Effector memory CD4-positive, alpha-beta T cell (primary cell): ENCODE measurements at places on chromosomes 4 and X.

- no peak for DNase-seq
- H3K36me3 ChIP-seq, result no peaks in the 10 kb centered on the region
- H3K4me1 ChIP-seq, result no peaks in the 10 kb centered on the region
These were observed 8.7 kb downstream of the EGF start for GRCh38 chr4:109921384-109921808.

DNA sequence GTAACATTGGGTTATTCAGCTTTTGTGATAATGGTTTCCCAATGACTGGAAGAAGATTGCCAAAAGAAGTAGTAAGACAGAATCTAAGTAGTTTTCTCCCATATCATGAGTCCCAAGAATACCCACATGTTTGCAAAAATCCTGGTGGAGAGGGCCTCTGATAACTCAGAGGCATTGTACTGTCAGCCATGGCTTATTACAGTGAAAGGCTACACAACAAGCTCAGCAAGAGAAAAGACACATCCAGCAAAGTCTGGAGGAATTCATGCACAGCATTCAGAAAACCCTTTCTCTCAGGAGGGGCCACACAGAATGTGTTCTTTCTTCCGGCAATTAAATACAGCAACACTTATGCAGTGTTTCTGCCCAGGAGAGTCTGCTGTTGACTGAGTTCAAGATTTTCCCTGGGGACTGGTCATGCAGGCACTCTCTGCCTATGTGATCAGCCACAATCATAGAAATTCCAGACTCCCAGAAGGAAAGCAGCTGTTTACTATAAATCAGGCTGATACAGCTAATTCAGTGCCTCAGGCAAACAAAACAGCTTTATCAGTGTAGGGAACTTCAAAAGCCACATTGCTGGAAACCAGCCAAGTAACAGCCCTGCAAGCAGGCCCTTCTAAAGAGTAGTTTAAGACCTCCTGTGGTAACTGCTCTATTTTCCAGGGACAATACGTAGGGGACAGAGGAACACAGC is 937.1 kb downstream of the CCSER1 start:
- H3K4me3 ChIP-seq, result no peak overlapping the region
- H3K27me3 ChIP-seq, result no peaks in the 10 kb centered on the region
- DNase-seq, result no peak
- H3K36me3 ChIP-seq, result no peaks in the 10 kb centered on the region
- H3K4me1 ChIP-seq, result no peaks in the 10 kb centered on the region

GRCh38 chr4:80322716-80323115 is 12.8 kb upstream of the CFAP299 start:
- no peaks in the 10 kb centered on the region for H3K27me3 ChIP-seq
- H3K27ac ChIP-seq, result no peak overlapping the region
- DNase-seq, result no peak
- H3K36me3 ChIP-seq, result no peaks in the 10 kb centered on the region
- no peaks in the 10 kb centered on the region for H3K4me1 ChIP-seq

DNA sequence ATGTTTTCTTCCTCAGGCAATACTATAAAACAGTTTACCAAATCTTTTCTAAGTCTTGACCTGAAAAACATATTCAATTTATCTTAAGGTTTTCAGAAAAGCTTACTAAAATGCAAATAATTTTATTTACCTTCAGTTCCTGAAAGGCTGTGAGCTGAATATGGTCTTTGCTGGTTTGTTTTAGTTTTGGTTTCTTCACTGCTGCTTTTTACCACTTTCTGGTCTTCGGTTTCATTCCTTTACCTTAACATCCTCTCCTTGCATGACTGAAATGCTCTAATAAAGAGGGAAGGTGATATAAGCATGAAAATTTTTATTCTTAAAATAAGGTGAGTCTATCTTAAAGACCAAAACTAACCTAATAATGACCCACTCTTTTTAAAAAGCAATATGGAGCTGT is 97.1 kb upstream of the NRK start:
- no peaks in the 10 kb centered on the region for H3K27me3 ChIP-seq
- no peak overlapping the region for H3K4me3 ChIP-seq
- no peak overlapping the region for H3K27ac ChIP-seq
- DNase-seq, result no peak

DNA sequence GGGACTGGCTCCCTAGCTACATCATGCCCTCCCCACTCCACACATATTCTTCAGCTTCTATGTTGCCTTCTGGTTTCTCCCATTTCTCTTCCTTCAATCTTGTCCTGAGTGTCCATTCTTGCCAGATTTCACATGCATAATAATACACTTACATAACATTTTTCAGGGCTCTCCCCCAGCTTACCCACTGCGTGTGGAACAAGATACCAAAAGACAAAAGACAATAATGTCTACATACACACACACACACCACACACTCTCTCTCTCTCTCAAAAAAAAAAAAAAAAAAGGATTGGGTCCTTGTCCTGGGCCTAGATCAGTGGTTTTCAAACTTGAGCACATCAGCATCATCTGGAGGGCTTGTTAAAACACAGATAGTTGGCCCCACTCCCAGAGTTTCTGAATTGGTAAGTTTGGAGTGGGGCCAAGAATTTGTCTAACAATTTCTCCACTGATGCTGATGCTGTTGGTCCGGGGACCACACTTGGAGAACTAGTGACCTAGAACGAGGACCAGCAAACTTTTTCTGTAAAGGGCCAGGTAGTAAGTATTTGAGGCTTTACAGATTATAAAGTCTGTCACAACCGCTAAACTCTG is 6.5 kb upstream of the SMARCA1 start:
- no peak overlapping the region for H3K27ac ChIP-seq
- H3K36me3 ChIP-seq, result no peaks in the 10 kb centered on the region

DNA sequence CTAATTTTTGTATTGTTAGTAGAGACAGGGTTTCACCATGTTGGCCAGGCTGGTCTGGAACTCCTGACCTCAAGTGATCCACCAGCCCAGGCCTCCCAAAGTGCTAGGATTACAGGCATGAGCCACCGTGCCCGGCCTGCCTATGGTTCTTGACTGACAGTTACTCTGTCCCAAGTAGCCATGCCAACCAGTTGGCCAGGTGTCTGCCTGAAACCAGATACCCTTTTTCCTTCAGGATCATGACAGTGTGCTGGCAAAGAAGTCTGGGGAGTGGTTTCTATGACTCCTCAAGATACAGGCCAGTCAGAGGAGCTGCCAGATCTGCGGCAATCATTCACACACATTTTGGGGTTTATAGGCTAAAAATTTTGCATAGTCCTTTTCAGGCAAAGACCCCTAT is 1.7 kb upstream of the LAS1L start:
- H3K4me1 ChIP-seq, result peaks cover 8% of the 10 kb centered on the region
- no peak for DNase-seq
- H3K4me3 ChIP-seq, result no peak overlapping the region
- H3K27ac ChIP-seq, result no peak overlapping the region
